ENCODE measurements at places on chromosomes 3 and 15.

DNA sequence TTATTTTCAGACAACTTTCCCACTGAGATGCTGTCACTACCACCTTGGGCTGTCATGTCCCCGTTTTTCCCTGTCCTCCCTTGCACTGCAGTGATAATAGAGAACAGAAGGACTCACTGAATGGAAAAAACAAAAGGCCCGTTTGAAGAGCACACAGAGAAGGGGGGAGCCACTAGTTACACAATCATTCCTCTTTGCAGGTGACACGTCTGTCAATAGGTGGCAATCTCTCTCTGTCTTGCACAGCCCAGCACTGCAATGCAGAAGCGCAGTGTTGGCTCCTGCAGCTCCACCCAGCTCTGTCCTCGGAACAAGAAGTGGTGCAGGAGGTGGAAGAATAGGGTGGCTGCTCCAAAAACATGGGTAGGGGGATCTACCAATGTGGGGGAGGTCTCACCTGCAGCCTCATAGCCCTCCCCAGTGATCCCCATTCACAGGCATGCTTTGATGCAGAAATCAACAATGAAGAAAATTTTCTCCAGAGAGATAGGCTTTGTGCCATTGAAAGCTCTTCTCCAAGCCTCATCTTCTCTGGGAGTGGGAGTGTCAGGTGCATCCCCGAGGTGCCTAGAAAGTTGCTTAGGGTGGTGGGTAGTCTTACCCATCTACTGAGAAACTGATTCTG lies 31.8 kb downstream of the FSTL1 start:
- no peak for DNase-seq

DNA sequence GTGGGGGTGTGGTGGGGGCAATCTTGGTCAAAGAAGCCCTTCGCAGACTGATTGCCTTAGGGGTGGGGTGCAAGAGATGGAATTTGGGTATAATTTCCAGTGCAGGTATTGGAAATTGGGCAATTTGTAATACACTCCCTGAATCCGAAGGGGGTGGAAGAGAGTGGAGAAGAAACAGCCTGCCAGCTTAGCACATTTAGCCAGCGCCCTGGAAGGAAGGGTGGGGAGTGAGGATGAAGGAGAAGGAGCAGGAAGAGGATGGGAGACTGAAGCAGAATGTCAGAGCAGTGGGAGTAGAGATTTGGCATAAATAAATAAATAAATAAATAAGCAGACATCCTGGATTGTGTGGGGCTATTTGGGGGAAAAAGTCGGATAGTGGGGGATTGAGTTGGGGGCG lies 1.6 kb downstream of the GAP43 start:
- no peak for DNase-seq

DNA sequence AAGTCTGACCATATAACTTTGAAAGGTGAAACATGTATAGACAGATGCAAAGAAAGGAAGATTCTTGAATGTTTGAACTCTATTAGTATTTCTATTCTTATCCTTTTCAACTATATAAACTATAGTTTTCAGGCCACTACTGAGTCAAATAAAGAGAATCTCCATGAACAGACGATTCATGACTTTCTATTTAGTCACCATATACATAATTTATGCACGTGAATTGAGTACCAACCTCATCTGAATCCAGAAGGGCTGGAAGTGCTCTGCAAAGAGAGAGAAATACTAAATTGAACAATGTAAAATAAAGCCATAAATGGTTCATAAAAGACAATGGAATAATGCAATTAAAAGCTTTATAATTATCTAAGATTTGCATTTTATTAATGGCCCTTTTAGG lies 9.5 kb upstream of the VPS39 start:
- no peak for DNase-seq

GRCh38 chr15:33314069-33314468 lies 3.3 kb downstream of the RYR3 start:
- no peak for DNase-seq

GRCh38 chr15:90938261-90938660 lies 3.2 kb downstream of the UNC45A start:
- DNase-seq = no peak

DNA sequence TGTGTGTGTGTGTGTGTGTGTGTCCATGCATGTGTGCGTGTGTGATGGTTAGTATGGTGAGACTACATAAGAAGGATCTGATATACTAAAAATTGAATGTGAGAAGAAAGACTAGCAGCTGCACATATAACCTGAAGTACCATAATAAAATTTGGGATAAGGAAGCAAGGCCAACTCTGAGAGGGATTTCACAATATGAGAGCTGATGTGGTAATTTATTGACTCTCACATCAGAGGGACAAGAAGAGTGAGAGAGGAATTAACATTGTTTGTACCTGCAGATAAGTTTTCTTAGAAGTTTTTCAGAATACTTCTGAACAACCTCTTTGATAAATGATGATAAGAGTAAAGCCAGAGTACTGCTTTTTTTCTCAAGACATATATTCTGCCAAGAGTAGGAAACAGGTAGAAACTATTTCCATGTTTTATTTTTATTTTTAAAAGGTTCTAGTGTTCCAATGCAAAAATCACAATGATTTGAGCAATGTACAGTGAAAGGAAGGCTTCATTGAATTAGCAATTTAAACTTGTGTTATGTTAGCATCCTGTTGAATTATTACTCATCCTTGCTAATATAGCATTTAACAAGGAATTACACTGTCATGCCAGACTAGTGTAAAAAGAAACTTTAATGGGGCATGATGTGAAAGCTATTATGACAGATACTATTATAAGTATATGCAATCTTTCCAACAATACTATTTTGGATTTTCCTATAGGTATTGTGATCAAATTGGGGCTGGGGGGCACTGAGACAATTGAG lies 415.5 kb upstream of the ARPP21 start:
- no peak for DNase-seq

- DNase-seq = no peak
Measured at GRCh38 chr3:172354931-172355499, 93.2 kb downstream of the GHSR start.

DNA sequence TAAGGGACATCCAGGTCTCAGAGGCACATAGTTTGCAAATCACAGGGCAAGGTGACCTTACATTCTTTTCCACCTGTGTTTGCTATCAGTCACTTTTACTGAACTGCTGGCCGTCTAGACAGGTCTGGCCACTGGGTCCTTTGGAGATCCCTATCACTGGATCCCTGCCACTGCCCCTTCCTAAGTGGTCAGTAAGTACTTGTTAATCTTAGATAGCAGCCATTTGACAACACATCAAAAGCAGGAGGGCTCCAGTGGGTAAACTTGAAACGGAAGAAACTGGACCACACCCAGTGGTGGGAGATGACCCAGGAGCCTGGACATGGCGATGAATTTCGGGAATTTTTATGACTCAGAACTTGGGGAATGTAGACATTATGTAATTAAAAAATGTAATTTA lies 28.9 kb upstream of the RASGRP1 start:
- no peak for DNase-seq

- no peak for DNase-seq
Measured at GRCh38 chr3:100865442-100865841, 127.8 kb downstream of the ABI3BP start.

- DNase-seq = peak; percentile 29
Measured at GRCh38 chr3:23740517-23740965, 65.2 kb upstream of the UBE2E1 start.

GRCh38 chr3:15290736-15291135 lies 41.6 kb downstream of the SH3BP5 start:
- no peak for DNase-seq

DNA sequence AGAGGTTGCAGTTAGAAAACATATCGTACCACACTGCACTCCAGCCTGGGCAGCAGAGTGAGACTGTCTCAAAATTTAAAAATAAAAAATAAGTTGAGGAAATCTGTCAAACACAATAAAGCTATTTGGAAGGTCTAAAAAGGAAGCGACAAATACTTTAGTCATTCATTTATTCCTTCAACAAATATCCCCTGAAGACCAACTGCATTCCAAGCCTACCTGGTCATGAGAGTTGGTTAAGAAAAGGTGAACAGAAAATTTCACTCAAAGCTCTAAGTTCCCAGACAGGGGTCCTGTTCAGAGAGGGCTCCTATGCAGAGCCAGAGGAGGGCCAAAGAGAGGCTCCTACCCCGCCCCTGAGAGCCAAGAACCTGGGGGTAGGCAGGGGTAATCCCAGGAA lies 15.4 kb upstream of the PRKAR2A start:
- DNase-seq = no peak

GRCh38 chr15:52241489-52241888 lies 50.3 kb upstream of the GNB5 start:
- no peak for DNase-seq

GRCh38 chr15:68794863-68795262 lies 25.8 kb downstream of the ANP32A start:
- DNase-seq = no peak

- no peak for DNase-seq
Measured at GRCh38 chr3:46520531-46520930, 22.8 kb downstream of the RTP3 start.

DNA sequence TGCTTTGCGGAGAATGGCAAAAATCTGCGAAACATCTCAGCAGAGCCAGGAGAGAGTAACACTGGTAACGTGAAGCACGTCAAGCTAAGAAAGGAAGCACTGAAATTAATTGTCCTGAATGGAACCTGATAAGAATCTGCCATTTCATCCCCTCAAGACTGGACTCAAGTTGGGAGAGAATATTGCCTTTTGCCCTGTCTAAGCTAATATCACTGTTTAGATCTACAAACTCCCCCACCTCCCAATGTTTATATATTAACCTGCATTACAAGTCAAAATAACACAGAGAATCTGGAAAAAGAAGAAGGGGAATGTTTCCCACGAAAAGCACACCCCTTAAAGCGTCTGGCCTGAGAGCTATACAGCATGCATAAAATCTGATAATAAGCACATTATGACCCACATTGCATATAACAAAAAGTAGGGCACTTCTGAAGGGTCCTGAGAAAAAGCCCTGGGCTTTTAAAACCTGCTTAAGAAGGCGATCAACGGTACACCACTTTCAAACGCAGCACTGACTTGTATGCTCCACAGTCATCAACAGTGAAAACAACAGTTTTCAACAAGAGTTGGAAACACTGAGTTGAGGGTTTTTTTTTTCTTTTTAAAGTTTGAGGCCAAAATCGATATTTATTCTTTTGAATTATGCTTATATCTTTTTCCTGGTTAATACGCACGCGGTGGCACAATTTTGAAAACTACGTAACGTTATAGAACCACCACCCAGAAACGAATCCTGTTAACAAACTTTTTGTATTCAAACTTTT lies 1.4 kb upstream of the KAT2B start:
- DNase-seq = no peak

DNA sequence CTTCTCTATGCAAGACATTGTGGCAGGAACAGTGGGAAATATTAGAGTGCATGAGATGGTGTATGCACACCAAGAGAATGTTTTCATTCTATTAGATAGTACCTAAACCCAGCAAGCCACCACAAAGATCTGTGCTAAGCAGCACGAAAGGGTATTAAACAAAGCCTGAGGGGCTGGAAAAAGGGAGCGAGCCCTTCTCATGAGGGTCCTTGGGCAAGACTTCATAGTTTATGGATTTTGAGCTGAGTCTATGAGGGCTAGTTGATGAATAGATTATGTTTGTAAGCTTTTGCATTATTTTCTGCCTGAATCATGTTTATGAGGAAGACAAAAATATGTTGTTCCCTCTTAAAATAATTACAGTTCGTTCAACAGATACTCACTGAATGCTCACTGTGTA lies 9.4 kb upstream of the ACTC1 start:
- DNase-seq = no peak

GRCh38 chr3:15339001-15339400 lies 6.6 kb upstream of the SH3BP5 start:
- no peak for DNase-seq

GRCh38 chr3:150920236-150920635 lies 15.0 kb upstream of the MINDY4B start:
- no peak for DNase-seq

GRCh38 chr15:31457631-31458526 lies 131.2 kb downstream of the KLF13 start:
- DNase-seq = no peak

GRCh38 chr15:92645051-92645631 lies 10.4 kb downstream of the FAM174B start:
- no peak for DNase-seq

GRCh38 chr3:179224584-179224983 lies 26.3 kb downstream of the KCNMB3 start:
- no peak for DNase-seq

DNA sequence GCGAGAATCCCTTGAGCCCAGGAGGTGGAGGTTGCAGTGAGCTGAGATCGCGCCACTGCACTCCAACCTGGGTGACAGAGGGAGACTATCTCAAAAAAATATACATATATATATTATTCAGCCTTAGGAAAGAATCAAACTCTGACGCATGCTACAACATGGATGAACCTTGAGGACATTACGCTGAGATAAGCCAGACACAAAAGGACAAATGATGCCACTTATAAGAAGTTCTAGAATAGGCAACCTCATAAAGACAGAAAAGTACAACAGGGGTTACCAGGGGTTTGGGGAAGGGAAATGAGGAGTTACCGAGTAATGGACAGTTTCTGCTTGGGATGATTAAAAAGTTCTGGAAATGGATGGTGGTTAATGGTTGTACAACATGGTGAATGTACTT lies 727 bp downstream of the PDHB start:
- DNase-seq = no peak

- no peak for DNase-seq
Measured at GRCh38 chr15:63308491-63308890, 31.1 kb downstream of the APH1B start.

DNA sequence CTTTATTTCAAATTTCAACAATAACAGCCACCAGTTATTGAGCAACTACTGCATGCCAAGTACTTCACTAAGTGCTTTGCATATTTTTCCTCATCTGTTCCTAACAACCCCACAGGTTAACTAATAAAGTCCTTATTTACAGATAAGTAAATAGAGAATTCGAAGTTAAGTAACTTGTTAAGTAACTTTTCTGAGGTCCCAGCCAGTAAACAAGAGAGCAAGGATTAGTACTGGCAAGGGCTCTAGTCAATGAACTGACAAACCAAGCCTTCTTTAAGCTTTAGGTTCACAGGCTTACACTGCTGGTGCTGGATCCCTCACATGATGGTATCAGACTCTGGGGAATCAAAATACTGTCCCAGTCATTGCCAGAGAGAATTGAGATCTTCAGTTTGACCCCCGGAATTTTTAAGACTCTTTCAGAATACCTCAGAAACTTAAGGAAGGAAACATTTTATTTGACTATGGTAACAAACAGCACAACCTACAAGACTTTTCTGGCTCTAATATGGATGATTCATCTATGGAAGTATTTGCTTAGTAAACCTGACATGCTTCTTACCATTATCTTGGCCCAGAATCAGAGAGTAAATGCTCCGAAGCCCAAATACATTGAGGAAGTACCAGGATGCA lies 16.5 kb downstream of the EMC3 start:
- no peak for DNase-seq

DNA sequence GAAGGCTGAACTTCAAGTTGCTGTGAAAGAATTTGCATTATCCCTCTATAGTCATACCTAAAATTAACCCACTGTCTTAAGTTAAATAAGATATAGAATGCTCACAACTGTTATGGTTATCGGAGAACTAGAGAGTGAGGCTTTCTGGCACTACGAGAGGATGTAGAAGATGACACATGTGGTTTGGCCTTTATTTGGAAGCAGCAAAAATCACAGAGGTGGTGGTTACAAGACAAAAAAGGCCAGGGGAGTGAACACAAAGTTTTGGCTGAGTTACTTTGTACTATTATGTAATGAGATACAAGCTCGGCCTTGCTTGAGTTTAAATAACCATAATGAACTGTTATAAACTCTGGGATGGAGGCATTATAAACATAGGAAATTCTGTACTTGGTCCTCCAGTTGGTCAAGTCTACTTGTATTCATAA lies 78.3 kb upstream of the ICE2 start:
- DNase-seq = no peak

GRCh38 chr3:170419557-170420087 lies 954 bp downstream of the CLDN11 start:
- DNase-seq = no peak
